ENCODE measurements at places on chromosomes 6 and 20.

GRCh38 chr20:5357946-5358345 lies 41.2 kb upstream of the PROKR2 start:
- no peak for DNase-seq

- no peak for DNase-seq
These were observed 588 bp upstream of the NCOA3 start for GRCh38 chr20:47501116-47501481.

DNA sequence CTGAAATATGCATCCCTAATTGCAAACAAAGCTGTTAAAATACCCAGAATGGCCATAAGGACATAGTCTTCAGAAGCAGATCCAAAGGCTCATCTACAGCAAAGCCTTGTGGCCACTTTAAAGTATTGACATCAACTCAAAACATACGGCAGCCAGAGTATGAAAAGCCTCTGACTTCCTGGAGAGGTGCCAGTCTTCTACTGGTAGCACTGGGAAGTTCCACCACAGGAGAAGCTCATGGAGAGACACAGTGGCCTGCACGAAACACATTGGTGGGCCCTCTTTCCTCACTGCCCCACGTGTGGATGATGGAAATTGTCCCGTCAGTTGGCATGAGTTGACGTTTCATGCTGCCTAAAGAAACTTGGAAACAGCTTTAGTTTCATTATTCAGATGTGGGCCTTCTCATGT lies 202.6 kb upstream of the HEY2 start:
- no peak for DNase-seq

DNA sequence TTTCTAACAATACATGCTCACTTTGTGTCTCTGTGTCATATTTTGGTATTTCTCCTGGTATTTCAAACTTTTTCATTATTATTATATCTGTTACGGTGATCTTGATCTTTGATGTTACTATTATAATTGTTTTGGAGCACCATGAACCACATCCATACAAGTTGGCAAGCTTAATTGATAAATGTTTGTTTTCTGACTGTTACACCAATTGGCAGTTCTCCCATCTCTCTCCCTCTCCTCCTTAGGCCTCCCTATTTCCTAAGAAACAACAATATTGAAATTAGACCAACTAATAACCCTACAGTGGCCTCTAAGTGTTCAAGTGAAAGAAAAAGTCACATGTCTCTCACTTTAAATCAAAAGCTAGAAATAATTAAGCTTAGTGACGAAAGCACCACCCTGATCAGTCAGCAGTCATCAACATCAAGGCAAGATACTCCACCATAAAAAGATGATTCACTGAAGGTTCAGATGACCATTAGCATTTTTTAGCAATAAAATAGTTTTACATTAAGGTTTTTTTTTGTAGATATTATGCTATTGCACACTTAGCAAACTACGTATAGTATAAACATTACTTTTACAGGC lies 61.5 kb downstream of the IBTK start:
- no peak for DNase-seq

Measured in posterior cingulate gyrus (tissue), 11 donors.